ENCODE measurements at places on chromosomes 1 and 21.

GRCh38 chr1:97192872-97193572 is 471.4 kb downstream of the PTBP2 start:
- DNase-seq = no peak

GRCh38 chr1:158328426-158328825 is 2.9 kb downstream of the CD1B start:
- DNase-seq = no peak

DNA sequence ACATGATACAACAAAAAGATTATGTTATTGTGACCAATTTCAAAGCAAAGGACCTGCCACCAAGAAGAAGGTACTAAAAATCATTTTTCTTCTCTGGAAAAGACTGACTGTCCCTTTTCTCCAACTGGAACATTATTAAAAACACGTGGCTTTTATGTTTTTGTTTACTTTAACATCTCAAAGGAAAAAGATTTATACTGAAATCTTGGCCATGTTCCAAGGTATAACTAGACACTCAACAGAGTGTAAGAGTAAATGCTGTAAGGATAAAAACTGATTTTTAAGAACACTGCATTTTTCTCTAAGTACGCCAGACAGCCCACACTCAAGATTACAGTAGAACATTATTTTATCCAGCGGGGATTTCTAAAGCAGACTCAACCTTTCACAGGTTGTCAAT is 62.1 kb downstream of the BRWD1 start:
- DNase-seq = no peak

- DNase-seq = no peak
Measured at GRCh38 chr1:153057375-153057774, at the start of gene SPRR2A. SPRR2A (minus strand) TSS chr1:153057512; CDS start chr1:153056735, 777 bp downstream.

- peak; percentile 90 for DNase-seq
Measured at GRCh38 chr1:209768354-209768774, 12.5 kb downstream of the TRAF3IP3 start.

- DNase-seq = no peak
Measured at GRCh38 chr1:223270155-223270554, 93.8 kb downstream of the SUSD4 start.

DNA sequence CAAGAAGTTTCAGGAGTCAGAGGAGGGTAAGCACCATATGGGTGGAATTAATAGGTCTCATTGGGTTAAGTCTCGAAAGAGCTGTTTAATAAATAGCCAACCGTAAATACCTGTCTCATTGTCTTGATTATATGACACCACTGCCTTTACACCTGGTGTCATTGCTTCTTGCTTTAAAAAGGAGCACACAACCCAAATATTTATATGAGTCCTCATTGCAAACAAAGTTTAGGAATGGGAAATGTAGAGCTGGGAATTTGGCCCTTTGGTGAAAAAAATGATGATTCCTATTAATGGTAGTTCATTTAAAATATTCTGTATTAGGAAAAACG is 2.1 kb downstream of the BACH1 start:
- no peak for DNase-seq

DNA sequence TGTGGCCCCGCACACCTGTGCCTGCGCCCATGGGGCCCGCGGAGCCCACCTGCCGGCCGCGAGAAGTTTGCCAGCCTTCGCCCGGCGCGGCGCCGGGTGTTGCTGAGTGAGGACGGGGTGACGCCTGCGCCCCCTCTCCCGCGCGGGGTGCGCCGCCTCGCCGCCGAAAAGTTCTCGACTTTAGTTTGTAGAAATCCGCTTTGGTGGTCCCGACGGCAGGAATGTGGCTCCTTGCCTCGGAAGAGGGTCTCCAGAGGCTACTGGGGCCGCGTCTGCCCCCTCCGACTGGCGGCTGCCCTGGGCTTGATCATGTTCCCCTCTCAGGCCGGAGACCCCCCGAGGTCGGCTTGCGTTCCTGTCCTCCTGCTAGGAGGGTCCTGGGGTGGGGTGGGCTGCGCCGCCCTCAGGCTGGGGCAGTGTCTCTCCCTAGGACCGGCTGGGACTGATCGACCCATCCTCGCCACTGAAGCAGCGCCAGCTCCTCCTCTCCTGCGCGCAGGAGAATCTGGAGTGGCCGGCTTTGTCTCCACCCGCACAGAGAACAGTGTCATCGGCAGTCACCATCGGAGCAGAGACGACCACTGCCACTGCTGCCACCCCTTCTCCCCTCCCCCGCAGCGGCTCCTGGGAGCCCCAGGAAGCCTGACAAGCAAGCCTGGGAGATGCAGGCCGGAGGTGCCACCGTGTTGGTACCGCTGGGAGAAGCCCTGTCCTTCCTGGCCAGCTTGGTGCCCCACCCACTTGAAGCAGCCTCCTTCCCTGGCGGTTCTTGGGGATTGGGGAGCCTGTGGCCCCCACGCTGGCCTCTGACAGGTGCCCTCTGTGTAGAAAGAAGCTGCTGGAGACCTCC is 553 bp upstream of the SLC30A2 start:
- no peak for DNase-seq

GRCh38 chr1:184945029-184945428 is 29.3 kb downstream of the NIBAN1 start:
- DNase-seq = no peak

- no peak for DNase-seq
Measured at GRCh38 chr1:163399976-163400601, 78.3 kb downstream of the NUF2 start.

DNA sequence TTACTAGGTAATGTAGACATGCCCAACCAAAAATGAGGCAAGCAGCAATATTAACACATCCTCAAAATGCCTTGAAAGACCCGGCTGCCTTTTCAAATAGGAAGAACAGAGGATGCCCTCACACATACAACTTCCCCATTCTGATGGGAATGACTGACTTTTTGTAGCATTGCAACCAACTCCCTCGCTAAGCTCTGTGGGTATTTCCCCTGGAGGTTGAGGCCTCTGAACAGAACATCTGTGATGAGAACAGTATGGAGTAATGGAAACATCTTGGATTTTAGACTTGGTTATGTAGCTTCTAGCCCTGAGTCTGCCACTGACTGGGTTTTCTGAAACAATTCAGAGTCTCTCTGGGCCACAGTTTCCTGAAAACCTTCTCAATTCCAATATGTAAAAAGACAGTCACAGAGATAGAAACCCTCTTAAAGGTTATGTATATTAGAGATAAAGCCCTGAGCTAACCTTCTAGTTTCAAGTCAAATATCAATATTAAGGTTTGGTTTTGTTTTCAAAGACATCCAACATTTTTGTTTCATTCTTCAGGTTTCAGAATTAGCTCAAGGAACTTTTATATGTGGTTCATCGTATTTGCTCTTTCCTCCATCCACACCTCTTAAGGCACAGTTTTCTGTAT is 311.5 kb downstream of the SETD4 start:
- no peak for DNase-seq

GRCh38 chr1:57362480-57362879 is 61.4 kb downstream of the DAB1 start:
- DNase-seq = no peak

DNA sequence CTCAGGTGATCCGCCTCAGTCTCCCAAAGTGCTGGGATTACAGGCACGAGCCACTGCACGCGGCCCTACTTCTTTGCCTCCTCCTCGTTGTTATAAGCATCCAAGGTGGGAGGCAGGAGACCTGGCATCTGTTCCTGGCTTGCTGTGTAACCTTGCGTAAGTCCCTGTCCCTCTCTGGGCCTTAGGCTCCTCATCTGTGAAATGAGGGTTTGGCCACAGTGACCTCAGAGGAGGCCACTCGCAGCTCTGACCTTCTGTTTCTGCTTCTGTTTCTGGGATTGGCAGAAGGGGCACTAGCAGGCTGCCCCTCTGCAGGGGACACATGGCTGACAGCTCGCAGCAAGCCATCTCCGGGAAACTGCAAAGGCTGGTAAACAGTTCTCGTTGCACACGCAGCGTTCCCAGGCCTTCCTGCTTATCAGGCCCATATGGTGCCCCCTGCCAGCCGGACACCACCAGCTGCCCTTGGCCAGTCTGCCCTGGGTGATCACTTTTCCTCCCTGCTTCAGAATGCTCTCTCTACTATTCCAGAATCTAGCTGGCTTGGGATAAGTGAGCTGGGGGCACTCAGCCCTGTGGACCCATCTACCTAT is 2.6 kb upstream of the LDLRAP1 start:
- DNase-seq = no peak

- no peak for DNase-seq
Measured at GRCh38 chr1:219539645-219540254, 73.2 kb downstream of the ZC3H11B start.

DNA sequence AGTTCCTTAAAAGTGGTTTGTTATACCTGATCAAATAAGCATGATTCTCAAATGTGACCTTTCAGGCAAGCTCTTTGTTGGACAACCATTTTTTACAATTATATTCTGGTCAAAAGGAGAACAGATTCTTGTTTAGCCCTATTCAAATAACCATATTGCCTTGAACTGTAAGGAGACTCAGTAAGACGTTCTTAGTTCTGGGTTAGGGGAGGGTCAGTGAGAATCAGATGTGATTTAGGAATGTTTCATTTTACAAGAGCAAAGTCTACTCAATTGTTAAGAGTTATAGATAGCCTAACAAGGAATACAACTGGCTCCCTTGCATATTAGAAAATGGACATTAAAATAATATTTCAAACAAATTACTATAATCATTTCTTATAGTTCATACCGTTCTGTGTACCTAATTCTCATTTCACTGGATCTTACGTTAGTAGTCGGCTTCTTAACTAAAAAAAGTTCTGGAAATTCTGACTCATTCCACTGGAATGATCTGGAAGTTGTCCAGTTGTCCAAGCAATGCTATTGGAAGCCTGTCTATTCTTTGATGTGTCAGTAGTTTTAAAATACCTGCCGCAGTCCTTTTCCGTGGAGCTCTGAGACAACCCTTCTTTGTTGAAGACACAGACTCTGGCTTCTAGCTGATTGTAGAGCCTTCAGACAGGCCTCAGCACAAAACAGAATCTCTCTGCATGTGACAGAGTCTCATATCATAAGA is 88.8 kb downstream of the MAST2 start:
- no peak for DNase-seq

- DNase-seq = no peak
Measured at GRCh38 chr1:151773702-151774101, 10.4 kb upstream of the MRPL9 start.

- DNase-seq = no peak
Measured at GRCh38 chr1:117696561-117696960, 90.7 kb downstream of the TENT5C start.

- no peak for DNase-seq
Measured at GRCh38 chr1:9416918-9417500, 122.3 kb upstream of the SLC25A33 start.

GRCh38 chr1:19123837-19124236 is 86.2 kb downstream of the UBR4 start:
- DNase-seq = peak; percentile 21

DNA sequence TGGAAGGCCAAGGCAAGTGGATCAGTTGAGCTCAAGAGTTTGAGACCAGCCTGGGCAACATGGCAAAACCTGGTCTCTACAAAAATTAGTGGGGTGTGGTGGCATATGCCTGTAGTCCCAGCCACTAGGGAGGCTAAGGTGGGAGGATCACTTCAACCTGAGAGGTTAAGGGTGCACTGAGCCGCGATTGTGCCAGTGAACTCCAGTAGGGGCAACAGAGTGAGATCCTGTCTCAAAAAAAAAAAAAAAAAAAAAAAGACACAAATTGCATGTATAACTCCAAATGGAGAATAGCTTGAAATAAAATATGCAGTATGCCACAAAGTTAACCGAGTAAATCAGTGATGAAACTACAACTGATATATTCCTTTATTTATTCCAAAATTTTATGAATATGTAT is 51.6 kb downstream of the LRRC40 start:
- DNase-seq = no peak

DNA sequence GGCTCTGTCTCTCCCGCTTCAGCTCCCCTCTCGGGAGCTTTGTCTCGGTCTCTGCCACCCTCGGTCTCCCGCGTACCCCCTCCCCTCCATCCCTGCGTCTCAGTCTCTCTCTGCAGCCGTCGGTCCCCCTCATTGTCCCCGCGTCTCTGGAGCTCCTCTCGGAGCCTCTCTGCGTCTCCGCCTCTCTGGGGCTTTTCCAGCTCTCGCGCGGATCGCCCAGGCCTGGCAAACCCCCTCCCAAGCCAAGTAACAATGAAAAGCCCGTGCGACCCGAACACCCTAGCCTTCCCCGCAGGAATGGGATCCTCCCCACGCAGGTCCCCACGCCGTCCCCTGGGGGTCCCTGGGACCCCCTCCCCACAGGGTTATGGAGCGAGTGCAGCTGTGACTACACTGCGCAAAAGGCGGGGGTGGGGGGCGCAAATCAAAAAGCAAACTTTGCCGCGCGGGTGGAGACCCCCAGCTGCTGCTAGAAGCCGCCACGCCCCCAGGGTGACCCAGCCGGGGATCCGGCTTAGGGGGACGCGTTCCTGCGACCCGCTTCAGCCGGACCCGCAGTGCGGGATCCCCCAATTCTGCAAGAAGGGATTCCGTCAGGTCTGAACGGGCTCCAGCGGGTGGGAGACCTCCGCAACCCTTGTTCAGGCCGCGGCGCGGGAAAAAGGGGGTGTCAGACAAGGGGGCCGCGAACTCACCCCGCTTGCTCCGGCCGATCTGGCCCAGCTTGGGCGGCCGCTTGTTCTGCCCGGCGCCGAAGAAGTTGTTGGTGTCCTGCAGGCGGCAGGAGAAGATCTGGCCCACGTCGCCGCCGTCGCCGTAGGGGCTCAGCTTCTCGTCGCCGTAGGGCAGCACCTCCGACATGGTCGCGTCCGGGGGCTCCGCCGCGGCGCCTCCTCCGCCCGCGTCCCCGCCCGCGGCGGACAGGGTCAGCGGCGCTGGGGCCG is 1.2 kb downstream of the CAMK2N1 start:
- no peak for DNase-seq

GRCh38 chr1:6260961-6261614 is at the start of gene GPR153:
GPR153 (minus strand) TSS chr1:6261098; CDS start chr1:6254905, 6,193 bp downstream.
- peak; percentile 60 for DNase-seq

GRCh38 chr1:46549697-46550681 is 1.5 kb downstream of the KNCN start:
- DNase-seq = no peak

DNA sequence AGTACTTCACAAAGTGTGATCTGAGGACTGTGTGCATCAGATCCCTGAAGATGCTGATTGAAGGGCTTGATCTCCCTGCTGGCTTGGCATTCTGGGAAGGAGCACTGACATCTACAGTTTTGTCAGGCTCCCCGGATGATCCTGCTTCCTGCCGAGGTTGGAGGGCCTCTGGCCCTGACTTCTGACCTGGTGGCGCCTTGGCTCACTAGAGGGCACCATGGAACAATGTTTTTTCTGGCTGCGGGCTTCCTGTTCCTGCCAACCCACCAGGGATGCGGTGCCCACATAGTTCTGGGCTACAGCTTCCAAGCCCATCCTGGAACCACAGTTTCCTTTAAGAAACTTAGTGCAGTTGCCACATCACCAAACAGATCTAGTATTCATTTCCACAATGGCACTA is 38.8 kb upstream of the RASAL2 start:
- DNase-seq = no peak

DNA sequence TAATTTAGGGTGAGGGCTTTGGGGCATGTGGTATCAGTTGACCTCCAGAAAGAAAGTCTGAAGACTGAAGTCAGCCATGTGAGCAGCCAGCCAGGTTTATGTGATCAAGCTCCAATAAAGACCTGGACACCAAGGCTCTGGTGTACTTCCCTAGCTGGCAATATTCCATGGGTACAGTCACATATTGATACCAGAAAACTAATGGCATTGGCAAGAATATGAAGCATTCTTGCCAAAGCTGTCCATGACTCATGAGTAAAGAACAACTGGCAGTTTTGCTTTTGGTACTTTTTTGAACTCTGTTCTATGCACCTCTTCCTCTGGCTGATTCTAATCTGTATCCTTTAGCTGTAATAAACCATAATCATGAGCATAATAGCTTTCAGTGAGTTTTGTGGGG is 415.3 kb upstream of the CAMK1G start:
- DNase-seq = no peak
